ENCODE measurements at places on chromosomes 1 and 21.

DNA sequence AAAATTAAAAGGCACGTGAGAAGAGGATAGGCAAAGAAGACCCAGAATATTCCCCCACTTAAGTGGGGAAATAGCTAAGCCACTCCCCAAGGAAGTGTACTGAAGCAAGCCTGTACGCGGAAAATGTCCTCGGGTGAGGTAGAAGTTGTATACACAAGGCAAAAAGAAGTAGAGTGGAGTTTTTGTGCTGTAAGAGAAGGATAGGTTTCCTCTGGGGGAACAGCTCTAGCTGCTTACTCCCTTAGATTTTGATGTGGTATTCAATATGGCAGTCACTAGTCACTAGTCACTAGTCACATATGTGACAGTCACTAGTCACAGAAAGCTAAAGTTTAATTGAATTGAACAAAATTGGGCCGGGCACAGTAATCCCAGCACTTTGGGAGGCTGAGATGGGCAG, 7.6 kb downstream of the TXNIP start:
- no peak for DNase-seq

DNA sequence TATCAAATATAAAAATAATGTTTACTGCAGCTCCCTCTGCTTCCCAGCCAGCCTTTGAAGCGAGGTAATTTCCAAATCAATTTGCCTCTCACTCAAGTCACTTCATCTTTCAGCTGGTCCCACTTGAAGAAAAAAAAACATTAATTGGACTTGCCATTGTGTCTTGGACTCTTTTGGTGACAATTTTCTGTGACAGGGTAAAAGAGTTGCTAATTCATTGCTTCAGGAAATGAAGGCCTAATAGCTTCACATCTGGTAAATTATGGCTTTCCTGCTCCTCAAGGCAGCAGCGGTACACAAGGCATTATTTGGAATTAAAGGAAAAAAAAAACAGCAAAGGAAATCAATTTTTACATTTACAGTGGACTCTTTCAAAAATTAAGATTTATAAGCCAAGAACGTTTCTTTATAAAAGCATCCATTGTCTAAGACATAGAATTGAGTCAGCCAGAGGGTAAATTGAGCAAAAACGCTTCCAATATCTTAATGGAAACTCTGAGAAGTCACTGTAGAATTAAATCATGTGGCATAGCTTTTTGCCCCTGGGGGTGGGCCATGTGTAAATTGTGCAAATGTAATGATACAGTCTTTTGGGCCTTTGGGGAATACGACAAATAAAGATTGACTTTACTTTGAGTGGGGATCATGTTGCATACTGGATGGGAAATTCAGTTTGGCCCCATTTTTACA, 102.5 kb downstream of the LYPLAL1 start:
- DNase-seq = no peak

GRCh38 chr1:239558991-239559390, 172.6 kb downstream of the CHRM3 start:
- no peak for DNase-seq

GRCh38 chr1:186985889-186986491, 157.2 kb downstream of the PLA2G4A start:
- no peak for DNase-seq

GRCh38 chr1:64645735-64646134, 99.1 kb upstream of the RAVER2 start:
- DNase-seq = no peak

DNA sequence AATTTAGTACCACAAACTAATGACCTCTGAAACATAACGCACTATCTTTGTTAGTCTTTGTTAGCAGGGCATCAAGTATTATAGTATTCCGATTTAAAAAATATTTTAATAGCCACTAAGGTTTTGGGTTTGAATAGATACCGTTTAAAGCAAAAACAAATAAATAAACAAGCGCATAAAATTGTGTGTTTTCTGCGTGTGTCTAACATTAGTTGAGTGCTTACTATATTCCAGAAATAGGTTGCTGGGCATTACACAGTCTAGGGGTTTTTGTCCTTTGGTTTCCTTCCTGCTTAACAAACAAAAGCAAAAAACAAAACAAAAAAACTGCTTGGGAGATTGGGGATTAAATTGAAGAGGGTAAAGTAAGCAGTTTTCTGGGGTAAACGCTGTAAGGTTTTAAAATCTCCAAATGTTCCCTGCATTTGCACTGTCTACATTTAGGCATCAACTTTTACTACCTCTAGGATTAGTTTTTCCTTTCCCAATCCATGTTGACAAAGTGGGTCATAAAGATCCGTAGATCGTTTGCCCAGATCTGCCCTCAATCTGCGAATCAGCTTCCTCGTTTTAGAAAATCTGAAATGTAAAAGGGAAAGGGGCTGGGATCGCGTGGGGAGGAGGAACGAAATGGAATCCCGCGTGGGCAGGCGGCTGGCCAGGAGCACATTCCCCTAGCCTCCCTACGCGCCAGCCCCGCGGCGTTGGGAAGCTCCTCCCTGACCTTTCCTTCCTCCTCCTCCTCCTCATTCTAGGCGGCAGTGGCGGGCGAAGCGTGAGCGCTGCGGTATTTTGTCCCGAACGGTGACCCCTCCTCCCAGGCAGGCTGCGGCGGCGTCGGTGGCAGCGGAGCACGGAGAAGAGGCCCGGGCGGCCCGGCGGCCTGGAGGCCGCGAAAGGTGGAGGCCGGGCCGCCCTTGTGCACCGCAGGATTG, at the start of gene KCTD3:
Gene KCTD3 (plus strand): TSS at position 749 of the 935 bp plus-strand sequence. CDS start 382 bp downstream, outside the sequence.
- no peak for DNase-seq

DNA sequence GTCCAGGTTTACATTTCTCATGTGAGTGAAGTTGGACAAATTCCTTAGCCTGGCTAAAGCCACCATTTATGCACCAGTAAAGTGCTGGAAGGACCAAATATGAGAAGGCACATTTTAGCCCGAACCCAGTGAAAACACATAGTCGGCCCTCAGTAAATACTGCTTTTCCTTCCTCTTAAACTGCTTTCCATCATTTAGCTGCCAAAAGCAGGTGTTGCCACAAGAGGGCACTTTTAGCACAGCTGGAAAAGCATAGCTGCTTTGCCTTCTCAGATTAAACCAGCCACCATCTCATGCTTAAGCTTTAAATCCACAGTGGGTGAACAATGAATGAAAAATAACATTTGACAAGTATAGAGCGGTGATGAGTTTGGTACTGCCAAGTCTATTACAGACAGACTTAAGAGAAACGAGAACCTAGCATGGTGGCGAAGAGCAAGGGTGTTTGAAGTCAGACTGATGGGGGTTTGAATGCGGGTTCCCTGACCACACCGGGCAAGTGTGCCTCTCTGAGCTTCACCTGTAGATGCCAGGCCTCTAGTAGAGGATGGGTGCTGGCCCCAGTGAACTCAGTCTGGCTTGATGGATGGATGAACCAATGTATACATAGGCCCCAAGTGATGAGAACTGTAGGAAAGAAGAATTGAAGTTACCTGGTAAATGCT, 57.8 kb downstream of the SLC35D1 start:
- DNase-seq = peak; percentile 10

All from stimulated activated CD8-positive, alpha-beta memory T cell treated with anti-CD3 and anti-CD28 coated beads, Interleukin-12 subunit alpha, Interleukin-12 subunit beta, amount 100 ng/mL, for 4 hours (primary cell).